ENCODE measurements at places on chromosomes 12 and 14.
A peak's percentile ranks its signal among the peaks of the same experiment; 100 is the strongest.

- DNase-seq: no peak
These were observed 26.3 kb upstream of the KIF26A start for GRCh38 chr14:104112113-104112505.

DNA sequence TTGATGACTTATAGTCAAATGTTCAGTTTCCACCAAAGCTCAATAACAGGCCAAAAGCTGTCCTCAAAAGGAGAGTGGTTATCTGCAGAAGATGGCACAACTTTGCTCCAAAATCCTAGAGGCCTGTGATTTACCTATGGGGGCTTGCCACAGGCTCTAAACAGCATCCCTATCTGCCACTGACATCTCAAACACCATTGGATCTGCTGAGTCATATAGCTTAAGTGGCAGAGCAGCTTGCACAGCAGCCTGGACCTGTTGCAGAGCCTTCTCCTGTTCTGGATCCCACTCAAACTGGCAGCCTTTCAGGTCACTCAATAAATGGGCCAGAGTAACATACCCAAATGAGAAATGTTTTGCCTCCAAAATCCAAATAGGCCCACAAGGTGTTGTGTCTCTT, 60.6 kb upstream of the NAA30 start:
- no peak for DNase-seq

DNA sequence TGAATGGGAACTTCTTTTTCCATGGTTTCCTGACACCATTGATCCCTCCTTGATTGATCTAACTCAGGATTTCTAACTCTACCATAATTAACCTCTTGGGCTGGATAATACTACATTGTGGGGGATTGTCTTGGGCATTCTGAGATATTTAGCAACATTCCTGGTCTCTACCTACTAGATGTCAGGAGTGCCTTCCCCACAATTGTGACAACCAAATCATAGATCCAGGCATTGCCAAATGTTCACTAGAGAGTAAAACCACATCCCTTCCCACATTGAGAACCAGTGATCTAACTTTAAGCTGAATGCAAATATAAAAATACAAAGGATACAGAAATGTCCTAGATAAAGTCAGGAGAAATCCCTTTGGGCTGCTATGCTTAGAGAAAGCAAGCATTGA, 36.9 kb upstream of the CCDC198 start:
- DNase-seq: no peak

DNA sequence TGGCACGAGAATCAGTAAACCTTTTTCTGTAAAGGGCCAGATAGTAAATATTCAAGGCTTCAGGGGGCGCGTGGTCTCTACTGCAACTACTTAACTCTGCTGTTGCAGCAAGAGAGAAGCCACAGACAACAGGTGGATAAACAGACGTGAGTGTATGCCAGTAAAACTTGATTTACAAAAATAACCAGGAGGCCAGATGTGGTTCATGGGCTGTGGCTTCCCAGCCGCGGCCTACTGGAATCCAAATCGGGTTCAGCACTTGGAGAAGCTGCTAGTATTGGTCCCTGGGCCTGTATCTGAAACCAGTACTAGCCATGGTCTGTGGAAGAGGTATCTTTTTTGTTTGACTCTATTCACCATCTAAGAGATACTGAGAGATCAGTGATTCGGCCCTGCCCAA, 13.3 kb downstream of the PPP2R5C start:
- no peak for DNase-seq

DNA sequence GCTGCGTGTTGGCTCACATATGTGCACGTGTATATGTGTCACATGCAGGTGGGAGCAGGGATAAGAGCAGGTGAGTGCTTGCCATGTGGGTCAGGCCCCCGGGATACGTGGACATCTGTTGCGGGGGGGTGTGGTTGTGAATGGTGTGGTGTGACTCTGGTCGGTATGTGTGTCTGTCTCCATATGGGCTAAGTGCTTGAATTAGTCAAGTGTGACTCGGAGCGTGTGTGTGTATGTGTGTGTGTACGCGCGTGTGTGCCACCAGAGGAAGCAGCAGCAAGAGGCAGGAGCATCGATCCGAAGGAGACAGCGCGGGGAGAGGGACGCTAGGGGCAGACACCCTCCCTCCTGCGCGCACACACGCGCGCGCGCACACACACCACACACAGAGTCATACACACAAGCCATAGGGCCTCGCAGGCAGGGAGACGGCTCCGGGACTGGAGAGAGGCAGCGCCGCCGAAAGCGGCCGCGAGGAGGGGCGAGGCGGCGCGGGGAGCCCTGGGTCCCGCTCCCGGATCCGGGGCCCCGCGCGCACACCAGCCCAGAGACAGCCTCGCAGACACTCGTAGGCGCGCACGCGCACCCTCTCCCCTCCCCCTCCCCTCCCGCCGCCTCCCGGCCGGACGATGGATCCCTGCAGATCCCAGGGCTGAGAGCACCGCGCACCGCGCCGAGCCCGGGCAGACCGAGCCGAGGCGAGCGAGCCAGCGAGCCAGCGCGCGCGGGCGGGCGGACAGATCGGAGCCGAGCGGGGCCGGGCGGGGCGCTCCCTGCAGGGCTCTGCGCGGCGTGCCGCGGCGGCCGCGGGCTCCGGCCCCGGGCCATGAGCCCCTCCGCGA, at the start of gene ASIC1:
Gene ASIC1 (plus strand): TSS at position 597 of the 842 bp plus-strand sequence. CDS start 1,171 bp downstream, outside the sequence.
- peak; percentile 66 for DNase-seq

GRCh38 chr14:96666088-96666487, 131.1 kb upstream of the VRK1 start:
- DNase-seq: no peak

DNA sequence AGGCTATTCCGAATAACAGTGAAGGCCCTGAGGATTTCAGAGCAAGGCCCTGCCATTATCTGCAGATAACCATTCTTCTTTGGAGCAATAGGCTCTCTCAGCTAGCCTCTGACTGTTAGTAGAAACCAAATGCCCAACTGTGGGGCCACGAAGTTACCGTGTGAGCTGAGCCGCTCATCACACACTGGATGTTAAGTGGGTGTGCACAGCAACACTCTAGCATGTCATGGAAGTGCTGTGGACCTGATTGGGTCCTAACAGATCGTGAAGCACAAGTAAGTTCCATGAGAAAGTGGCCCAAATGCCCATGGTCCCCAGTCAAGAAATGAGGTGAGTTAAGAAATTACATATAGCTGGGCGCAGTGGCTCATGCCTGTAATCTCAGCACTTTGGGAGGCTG, 190.4 kb downstream of the ALG10 start:
- DNase-seq: no peak

- DNase-seq: no peak
These were observed 74.6 kb upstream of the MYL2 start for GRCh38 chr12:110995016-110995415.

DNA sequence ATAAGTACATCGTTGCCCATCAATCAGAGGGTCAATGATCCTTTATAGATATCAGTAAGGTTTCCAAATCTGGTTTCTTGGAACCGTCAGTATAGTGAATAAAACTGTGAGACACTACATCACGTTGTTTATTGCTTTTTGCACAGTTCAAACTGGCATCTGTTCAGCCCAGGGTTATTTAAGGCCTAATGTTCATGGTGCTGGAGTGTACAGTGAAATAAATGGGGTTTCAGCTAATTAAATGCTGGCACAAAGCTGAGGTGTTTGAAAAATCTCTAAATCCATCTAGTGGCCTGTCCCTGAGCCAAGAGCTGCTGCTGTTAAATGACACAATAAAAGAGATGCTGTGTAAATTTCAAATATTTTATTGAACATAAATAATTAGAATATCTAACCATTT, 69.9 kb downstream of the RPS29 start:
- DNase-seq: no peak

DNA sequence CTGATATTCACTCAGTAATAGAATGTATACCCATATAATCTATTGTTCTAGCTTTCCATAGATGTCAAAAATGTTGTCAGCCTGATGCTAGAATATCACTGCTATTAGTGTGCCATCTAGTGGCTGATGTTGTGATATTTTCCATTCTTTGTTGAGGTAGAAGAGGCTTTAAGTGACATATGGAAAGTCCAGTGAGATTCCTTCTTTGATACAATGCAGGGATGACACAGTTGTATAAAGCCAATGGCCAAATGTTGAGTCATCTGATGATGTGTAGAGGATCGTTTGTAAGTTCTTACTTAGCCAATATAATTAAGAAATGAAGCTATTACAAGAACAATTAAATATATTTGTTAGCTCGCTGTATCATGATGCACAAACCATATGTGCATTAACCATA, 58.1 kb upstream of the PCED1B start:
- peak; percentile 84 for DNase-seq

DNA sequence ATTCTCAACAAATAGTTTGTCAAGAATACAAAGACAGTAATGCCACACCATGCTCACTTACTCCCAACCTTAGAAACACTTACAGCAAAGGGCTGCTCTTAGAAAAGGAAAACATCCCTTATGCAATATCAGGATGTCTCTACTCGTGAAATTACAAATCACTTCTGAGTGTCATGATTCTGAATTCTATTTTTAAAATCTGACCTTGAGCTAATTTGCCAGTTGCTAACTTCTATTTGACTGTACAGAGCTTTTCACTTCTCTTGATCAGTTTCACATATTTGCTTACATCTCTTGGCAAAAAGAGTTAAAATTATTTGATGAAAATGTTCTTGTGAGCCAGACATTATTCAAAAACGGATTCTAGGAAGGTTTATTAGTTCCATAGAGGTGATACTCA, 136.7 kb upstream of the SLC35F4 start:
- DNase-seq: no peak

DNA sequence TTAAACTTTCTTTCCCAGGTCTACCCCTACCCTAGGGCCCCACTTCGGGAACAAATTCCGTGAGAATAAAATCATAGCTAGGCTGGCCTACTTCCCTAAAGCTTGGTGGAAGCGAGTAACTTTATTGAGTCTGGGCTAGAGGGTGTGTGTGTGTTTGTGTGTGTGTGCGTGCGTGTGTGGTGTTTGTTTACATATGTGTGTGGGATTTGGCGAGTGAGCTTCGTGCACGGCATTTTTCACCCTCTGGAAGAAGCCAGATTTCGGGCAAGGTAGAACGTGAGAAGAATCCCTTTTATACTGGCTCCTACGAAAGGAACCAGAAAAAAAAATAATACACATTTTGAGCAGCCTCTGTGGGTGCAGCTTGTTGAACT, 7.5 kb upstream of the LHX5 start:
- no peak for DNase-seq

GRCh38 chr12:73057428-73057827, 785.3 kb downstream of the TRHDE start:
- DNase-seq: peak; percentile 3

DNA sequence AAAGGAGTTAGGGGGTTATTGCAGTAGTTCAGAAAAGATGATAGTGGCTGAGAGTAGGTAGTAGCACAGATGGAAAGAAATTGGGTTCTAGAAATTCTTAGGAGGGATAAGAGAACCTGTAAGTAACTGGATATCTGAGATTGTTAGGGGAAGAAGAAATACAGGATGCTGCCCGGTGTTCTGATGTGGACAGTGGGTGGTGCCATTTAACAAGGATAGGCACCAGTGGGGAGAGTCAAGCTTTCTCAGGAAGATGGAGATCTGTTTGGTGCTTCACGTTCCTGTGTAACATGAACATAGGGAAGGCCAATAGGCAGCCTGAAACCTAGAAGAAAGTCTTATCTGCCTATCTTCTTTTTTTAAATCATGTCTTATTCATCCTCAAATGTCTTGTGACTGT, 245.9 kb downstream of the NPAS3 start:
- peak; percentile 1 for DNase-seq

GRCh38 chr12:27293463-27293862, 39.2 kb upstream of the BMAL2 start:
- no peak for DNase-seq

GRCh38 chr12:27652174-27652763, 44.0 kb upstream of the REP15 start:
- peak; percentile 91 for DNase-seq

DNA sequence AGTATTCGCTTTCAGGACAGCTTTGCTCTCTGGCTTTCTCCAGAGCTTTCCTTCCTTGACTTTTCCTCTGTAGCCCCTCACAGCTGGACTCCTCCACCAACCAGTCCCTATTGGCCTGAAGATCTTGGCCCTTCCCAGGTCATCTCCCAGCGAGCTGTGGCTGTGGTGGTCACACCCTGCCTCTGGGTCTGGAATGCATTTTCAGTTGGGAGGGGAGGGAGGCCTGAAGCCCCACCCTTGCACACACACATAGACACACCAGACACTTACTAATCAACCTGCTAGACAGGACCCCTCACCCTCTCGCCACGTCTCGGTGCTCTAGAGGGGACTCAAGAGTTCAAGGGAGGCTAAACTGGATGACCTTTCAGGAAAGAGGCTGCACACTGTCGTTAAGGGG, 13.9 kb downstream of the JDP2 start:
- DNase-seq: no peak
